Kidney glomerular epithelial cell (primary cell): ENCODE measurements at places on chromosomes 5 and 9.
A peak's percentile ranks its signal among the peaks of the same experiment; 100 is the strongest.

DNA sequence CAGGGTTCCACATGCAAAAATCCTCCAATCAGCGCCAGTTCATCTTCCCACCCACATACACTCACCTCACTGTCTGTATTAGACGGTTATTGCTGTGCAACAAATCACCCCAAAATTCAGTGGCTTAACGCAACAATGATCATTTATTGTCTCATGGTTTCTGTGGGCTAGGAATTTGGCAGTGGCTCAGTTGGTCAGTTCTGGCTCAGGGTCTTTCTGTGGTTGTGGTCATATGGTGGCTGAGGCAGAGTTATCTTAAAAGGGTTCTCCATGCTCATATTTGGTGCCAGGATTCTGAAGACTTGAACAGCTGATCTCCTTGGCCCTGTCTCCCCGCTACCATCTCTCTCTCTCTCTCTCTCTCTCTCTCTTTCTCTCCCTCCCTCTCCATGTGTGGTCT is 12.9 kb downstream of the ZNF618 start:
- no peak for DNase-seq

DNA sequence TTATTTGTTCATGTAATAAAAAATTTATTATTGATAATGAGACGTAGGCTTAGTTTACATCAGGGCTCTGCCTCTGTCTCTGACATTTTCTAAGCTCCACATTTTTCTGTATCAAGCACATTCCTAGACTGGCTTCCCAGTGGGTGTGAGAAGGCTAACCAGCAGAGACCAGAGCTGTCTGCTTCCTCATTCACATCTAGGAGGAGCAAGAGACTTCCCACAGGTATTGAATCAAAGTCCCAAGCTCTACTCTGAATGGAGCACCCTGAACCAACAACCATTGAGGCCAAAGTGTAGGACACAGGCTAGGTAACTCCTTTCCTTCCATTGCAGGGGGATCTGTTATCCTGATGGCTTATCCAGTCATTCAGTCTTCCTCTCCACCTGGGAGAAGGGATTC is 72.4 kb downstream of the PARP8 start:
- no peak for DNase-seq

- no peak for DNase-seq
Observed at GRCh38 chr9:104322596-104322995, 181.5 kb upstream of the OR13F1 start.

GRCh38 chr5:103293099-103293498 is 34.5 kb downstream of the MACIR start:
- no peak for DNase-seq

DNA sequence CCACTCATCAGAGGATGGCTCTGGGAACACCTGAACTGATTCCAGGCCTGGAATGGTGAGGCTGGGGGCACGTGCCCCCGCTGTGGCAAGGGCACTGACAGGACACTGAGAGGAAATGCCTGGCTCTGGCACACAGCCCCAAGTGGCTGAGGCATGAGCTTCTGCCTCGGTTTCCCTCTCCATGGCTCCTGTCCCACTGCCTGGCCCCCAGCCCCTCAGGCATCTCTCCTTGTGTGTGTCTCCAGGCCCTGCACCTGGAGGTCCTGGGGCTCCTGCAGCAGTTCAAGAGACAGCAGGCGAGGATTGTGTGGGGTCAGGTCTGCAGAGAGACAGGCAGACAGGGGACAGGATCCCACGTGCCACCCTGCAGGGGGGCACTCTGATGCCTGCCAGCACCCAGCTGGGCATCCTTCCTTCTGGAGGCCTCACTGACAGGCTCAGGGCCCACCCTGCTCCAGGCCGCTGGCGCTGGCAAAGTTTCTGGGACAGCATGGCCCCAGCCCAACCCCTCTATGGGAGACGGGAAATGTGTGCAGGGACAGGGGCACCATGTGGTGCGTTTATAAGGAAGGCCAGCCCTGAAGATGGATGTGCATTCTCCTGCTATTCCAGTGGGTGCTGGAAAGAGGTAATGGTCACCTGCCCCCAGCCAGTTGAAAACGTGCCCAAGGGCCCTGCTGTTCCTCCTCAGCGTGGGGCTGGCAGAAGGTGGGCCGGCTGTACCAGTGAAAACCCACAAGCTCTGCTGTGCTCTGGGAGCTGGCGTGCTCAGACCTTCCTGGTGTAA is 66.0 kb downstream of the RASGEF1C start:
- DNase-seq: no peak

GRCh38 chr5:62742207-62742606 is 163.6 kb downstream of the LRRC70 start:
- DNase-seq: no peak

DNA sequence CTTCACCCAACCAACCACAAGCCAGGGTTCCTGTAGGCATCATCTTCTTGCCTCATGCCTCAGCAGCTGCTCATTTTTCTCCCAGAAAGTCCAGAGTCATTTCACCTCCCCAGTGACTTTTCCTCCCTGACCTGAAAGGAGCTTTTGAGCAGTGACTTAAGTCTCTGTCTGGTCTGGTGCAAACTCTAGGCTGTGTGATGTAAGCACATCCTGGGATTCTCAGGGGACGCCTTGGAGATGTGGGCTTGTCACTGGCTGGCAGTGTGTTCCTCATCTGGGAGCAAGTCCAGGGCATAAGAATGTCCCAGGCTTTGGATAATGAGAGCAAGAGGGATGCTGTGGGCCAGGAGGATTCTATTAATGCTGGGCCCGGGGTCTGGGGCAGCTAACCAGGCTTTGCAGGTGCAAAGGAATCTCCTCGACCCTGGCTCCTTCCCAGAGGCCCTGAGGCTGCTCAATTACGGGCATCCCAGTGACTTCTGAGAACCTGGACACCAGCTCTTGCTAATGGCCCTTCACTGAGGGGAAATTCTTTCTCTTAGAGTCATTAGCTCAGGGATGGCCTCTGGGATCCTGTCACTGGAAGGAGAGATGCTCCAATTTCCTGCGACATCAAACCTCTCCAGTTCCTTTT is 211.0 kb upstream of the PANK3 start:
- DNase-seq: no peak

DNA sequence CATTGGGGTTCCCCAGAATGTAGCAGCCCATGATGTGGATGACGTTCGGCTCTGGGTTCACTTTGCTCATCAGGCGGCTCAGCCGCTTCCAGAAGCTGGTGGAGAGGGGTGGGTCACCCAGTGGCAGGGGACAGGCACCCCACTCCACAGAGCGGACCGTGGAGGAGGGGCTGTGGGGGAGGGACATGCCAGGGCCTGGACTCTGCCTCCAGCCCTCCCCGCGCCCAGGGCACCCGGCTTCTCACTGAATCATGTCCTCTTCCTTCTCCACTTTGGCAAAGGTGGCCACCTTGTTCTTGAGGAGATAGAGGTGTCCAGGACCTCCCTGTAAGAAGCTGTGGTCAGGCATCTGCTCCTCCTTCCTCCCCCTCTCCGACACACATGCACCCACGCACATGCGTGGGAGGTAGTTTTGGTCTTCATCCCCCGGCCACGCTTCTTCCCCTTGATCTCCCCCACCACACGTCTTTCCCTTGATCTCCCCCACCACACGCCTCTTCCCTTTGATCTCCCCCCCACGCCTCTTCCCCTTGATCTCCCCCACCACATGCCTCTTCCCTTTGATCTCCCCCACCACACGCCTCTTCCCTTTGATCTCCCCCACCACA is 8.9 kb upstream of the ENTPD8 start:
- no peak for DNase-seq

GRCh38 chr9:83655433-83655832 is 32.5 kb downstream of the IDNK start:
- no peak for DNase-seq

GRCh38 chr9:70566066-70566465 is 151.6 kb upstream of the KLF9 start:
- DNase-seq: no peak

DNA sequence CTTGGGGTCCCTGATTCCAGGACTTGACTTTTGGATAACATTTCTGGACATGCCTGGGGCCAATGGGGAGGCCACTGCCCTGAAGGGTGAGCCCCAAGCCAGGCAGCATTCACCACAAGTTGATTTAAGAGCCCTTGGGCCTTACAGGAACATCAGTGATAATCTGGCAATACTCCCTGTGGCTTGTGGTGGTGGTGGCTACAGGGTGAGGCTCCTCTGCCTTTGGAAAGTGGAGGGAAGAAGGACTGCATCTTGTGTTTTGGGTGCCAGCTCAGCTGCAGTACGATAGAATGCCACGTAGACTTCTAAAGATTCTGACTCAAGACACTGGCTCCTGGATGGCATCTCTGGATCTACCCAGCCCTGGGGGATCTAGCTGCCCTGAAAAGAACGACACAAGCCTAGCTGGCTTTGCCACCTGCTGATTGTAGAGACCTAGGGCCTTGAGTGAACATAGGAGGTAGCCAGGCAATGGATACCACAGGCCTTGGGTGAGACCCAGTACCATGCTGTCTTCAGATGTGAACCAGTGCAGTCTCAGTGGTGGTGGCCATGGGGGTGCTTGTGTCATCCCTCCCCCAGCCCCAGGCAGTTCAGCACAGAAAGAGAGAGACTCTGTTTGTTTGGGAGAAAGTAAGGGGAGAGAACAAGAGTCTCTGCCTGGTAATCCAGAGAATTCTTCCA is 79.0 kb upstream of the DAP start:
- DNase-seq: no peak

GRCh38 chr5:181191526-181192336 is 13.3 kb downstream of the TRIM7 start:
- DNase-seq: no peak

- DNase-seq: no peak
Observed at GRCh38 chr5:133266966-133267365, 215.2 kb downstream of the HSPA4 start.

GRCh38 chr9:133332381-133332730 is 3.6 kb downstream of the SURF6 start:
- no peak for DNase-seq

DNA sequence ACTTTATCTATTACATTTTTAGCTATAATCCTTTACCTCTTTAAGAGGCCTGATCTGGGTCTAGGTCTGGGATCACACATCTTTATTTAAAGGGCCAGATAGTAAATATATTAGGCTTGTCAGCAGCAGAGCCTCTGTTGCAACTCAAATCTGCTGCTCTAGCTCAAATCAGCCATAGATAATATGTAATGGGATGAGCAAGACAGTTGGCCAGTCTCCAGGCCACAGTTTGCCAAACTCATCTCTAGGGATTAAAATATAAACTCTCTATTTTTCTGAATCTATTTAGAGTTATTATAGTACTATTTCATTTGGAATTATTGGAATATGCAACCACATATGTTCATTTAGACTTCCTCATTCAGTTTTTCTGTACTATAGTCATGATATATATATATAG is 115.9 kb upstream of the MINAR2 start:
- DNase-seq: no peak

- DNase-seq: no peak
Observed at GRCh38 chr9:133238272-133238850, 29.3 kb upstream of the OBP2B start.

- no peak for DNase-seq
Observed at GRCh38 chr5:120690621-120691407, 226.7 kb downstream of the PRR16 start.

- DNase-seq: no peak
Observed at GRCh38 chr9:121947775-121948174, 145.3 kb downstream of the TTLL11 start.

GRCh38 chr5:54739371-54739770 is 221.8 kb downstream of the SNX18 start:
- no peak for DNase-seq

DNA sequence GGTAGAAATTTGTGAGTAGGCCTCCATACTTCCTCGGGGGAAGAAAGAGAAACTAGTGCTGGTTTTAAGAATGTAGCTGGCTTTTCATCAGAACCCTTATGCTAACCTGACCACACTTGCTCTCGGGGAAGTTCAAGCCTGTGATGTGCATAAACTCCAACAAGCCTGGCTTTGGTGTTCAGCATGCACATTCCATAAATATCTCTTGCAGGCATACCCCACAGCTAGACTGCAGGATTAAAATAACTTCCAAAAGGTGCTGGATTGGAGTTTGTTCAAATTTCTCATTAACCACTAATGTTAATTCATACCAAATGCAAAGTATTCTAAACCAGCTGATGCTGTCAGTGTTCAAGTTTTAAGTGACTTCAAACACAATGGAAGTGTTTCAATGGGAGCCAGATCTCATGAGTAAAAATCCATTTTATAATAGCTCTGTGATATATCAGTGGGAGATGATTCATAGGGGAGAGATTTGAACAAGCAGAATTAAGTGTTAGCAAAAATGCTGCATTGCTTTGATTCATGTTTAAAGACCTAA is 79.4 kb downstream of the NPR3 start:
- DNase-seq: no peak

DNA sequence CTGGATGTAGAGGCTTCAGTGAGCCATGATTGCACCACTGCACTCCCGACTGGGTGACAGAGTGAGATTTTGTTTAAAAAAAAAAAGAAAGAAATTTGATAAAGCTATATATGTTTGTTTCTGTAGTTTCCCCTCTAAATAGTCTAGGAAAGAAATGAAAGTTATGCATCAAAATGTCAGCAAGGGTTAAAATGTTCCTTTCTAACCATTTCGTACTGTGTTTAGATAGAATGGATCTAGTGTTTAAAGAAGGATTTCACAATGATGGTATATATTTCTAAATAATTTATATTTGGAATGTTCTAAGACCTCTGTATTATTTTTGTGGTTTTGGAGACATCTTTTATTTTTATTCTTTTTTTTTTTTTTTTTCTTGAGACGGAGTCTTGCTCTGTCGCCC is 22.7 kb downstream of the TEK start:
- no peak for DNase-seq

- no peak for DNase-seq
Observed at GRCh38 chr5:158178535-158178934, 319.6 kb upstream of the CLINT1 start.

- DNase-seq: no peak
Observed at GRCh38 chr9:21607576-21607975, 125.5 kb upstream of the IFNE start.

DNA sequence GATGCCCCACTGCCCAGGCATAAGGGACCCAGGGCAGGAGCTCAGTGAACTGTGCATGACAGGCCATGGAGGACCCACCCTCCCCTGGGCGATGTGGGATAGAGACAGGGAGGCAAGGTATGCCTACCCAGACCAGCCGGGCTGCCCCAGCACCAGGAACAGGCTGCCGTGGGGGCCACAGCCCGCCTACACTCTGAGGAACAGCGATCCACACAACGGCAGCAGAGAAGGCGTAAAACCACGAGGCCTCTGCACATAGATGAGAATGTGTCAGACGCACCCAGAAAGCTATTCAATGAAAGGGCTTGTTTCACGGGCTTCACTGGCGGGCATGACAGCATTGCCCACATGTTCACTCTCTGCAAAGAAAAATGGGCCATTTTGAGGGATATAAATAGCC is 49.5 kb downstream of the SEMA4D start:
- DNase-seq: no peak

GRCh38 chr5:61673007-61673735 is 341.1 kb downstream of the ZSWIM6 start:
- peak; percentile 77 for DNase-seq

DNA sequence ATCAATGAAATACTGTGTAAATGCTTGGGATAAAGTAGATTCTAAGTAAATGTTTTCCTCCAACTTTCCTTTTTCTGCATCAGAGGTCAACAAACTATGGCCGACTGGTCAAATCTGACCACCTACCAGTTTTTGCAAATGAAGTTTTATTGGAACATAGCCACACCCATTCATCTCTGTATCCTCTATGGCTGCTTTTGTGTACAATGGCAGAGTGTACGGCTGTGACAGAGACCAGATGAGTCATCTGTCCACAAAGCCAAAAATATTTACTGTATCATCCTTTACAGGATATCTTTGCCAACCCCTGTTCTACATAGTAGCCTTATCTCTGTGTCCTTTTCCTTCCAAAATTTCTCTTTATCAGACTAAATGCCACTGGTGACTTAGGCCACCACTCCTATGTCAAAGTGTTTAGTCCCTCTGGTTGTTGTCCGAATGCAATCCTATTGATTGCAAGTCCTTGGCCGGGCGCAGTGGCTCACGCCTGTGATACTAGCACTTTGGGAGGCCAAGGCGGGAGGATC is 218.4 kb upstream of the KLF4 start:
- no peak for DNase-seq
